Upper lobe of left lung (tissue), 6 donors: ENCODE measurements at places on chromosomes 1 and 21. TPM values are rescaled to one million over a fixed set of nuclear protein-coding genes. Genes with fewer than 3 reads are reported as not detected.

The SLAMF6 gene
- 2.7 TPM for total RNA-seq

The PCAT6 gene
- total RNA-seq: 3.8 TPM

The PPM1J gene
- 0.55 TPM for total RNA-seq

DNA sequence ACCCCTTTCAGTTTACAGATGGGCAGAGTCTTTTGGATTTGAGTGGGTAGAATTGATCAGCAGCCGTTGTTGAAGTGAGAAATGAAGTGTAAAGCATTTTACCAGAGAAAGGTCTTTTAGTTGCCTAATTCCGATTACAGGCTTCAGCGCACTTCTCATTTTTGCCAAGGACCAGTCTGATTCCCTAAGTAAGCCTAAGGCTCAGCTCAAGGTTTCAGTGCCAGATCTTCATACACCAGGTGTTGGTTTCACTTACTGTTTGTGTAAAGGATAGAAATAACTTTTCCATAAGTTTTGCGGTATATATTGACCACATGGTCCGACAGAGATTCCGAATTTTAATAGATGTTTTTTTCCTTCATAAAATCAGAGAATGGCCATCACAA, 83.9 kb upstream of the BMP8A start:
- no peak for DNase-seq

DNA sequence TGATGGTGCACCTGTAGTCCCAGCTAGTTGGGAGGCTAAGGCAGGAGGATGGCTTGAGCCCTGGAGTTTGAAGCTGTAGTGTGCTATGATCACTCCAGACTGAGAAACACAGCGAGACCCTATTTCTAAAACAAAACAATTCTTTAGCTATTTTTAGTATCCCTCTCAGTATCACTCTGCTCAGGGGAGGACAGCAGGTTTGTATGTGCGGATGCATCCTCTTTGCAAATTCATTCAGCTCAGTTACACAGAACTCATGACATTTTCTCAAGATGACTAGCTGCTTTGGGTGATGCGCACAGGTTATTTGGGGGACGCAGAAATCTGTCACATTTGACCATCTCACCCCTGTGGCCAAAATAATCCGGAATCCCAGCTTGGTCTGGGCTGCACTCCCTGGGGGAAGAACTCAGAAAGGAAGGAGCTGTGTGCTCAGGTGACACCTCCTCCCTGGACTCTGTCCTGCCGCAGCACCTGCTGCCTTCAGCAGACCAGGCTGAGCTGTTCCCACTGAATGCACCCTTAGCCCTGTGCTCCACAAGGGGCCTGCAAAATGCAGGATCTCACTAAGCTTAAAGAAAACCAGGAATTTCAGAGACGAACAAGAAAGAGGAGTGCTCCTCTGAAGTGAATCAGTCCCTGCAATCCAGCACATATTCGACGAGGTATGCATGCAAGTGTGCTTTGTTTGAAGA, 89.5 kb upstream of the PGBD5 start:
- DNase-seq: no peak

- no peak for DNase-seq
Observed at GRCh38 chr1:189117072-189117770, 1360.4 kb downstream of the BRINP3 start.

DNA sequence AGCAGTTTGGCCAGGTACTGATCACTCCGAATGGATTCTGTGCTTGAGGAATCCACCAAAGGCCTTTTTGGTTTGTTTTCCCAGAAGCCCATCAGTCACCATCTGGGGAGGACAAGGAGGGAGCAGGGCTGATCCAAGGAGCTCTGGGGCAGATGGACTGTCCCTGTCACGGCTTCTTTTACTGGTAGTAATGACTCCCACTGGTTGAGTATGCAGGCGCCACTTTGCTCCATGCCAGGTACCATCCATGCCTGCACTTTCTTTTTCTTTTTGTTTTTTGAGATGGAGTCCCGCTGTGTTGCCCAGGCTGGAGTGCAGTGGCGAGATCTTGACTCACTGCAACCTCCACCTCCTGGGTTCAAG, 101.7 kb downstream of the UBIAD1 start:
- DNase-seq: no peak

DNA sequence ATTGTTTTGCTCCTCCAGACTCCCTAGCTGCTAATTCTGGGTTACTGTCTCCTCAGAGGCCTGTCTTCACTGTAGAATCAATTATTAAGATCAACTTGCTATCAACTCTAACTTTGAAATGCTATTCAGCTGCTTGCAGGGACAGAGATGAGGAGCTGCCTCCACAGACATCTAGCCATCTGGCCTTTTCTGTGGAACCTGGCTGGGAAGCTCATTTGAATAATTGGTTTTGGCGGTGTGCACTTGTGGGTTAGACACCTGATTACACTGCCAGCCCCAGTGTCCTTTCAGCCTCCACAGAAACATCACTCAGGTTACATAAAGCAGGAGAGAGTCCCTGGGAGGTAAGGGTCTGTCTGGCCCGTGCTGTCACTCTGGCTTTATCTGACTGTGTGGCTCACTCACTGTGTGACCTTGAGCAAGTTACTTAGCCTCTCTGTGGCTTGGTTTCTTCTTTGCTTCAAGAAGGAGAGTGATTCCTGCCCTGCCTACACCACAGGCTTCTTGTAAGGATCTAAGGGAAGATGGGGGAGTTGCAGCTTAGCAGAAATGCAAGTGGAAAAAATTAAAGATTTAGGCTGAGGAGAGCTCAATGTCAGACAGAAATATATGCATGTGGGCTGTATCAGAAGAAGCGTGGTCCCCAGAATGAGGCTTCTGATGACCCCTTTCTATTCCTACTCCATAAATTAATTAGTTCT, 131.6 kb downstream of the BEND5 start:
- DNase-seq: no peak
